ENCODE measurements at places on chromosomes 5 and 9.
A peak's percentile ranks its signal among the peaks of the same experiment; 100 is the strongest.

- DNase-seq: no peak
Observed at GRCh38 chr9:8677741-8678140, 878.2 kb upstream of the DMAC1 start.

GRCh38 chr9:134291452-134291881 lies 34.8 kb upstream of the RXRA start:
- DNase-seq: no peak

- DNase-seq: no peak
Observed at GRCh38 chr5:59833448-59833847, 60.1 kb downstream of the PDE4D start.

DNA sequence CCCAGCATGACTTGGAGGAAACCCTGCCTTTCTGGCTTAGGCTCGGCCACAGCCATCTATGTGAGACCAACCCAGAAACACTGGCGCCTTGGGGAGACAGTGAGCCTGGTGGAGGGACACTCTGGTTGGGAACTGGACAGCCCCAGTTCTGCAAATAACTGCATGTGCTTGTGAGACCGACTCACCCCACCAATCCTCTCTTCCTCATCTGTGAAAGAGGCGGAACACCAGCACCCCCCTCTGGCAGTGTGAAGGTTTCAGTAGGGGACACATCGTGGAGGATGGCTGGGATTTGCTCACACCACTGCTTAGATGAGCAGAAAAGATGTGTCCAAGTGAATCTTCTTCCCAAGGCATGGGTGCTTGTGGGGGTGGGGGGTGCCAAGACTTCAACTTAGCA lies 43.4 kb upstream of the N4BP3 start:
- DNase-seq: no peak

DNA sequence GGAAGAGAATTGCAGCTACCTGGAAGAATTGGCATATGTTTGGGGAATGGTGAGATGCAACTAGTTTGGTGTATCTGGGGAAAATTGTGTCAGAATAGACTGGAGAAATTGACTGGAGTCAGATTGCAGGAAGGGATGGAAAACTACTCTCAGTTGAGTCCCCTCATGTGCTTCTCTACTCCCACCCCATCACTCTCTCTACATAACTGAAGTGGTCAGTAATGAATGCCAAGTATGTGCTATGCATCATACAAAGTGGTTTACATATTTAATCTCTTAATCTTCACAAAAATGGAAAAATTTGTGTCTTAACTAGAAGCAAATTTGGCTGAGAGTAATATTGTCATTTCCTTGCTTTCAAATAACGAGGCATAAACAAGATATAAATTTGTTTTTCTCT lies 146.4 kb upstream of the TNC start:
- no peak for DNase-seq

GRCh38 chr5:135874461-135874860 lies 21.2 kb downstream of the IL9 start:
- DNase-seq: no peak

- no peak for DNase-seq
Observed at GRCh38 chr9:83027153-83027891, 35.6 kb downstream of the RASEF start.

GRCh38 chr5:122312591-122313406 lies 762 bp downstream of the SNCAIP start:
- DNase-seq: peak; percentile 73

Measured in right hindlimb (tissue), 1 donor.